Mesothelial cell of epicardium (in vitro differentiated cells): ENCODE measurements at places on chromosomes 5 and 9. TPM values are rescaled to one million over a fixed set of nuclear protein-coding genes. Genes with fewer than 3 reads are reported as not detected.

DNA sequence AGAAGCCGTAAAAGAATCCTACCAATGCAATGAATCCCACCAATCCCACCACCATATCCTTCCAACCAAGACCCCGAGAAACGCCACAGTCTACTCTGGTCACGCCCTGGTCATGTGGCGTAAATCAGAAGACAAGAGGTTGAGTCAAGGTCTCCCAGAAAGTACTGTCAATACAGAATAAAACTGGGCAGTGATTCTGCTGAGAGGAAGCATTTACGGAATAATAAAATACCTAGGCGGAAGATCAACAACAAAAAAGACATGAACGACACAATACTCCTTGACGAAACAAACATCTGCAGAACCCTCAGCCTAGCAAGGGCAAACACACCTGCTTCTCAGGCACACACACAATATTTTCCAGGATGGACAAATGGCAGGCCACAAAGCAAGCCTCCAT lies 62.8 kb downstream of the GOLM1 start:
- H3K4me3 ChIP-seq, result no peak overlapping the region
- DNase-seq, result no peak
- H3K27ac ChIP-seq, result no peak overlapping the region
- H3K36me3 ChIP-seq, result peaks cover 66% of the 10 kb centered on the region
- no peaks in the 10 kb centered on the region for H3K27me3 ChIP-seq

- no peaks in the 10 kb centered on the region for H3K27me3 ChIP-seq
- DNase-seq, result no peak
- no peak overlapping the region for H3K27ac ChIP-seq
- no peak overlapping the region for H3K4me3 ChIP-seq
- H3K4me1 ChIP-seq, result peaks cover 44% of the 10 kb centered on the region
Observed at GRCh38 chr9:79686381-79687130, 114.8 kb downstream of the TLE4 start.

GRCh38 chr9:76605321-76605900 lies 146.4 kb downstream of the GCNT1 start:
- H3K27me3 ChIP-seq, result peaks cover 11% of the 10 kb centered on the region
- H3K4me1 ChIP-seq, result peaks cover under 1% of the 10 kb centered on the region
- no peaks in the 10 kb centered on the region for H3K36me3 ChIP-seq
- no peak overlapping the region for H3K4me3 ChIP-seq
- H3K27ac ChIP-seq, result no peak overlapping the region

Gene ZDHHC11B
- total RNA-seq, result 0.69 to 0.90 TPM (median 0.74 TPM) in 3 replicates

DNA sequence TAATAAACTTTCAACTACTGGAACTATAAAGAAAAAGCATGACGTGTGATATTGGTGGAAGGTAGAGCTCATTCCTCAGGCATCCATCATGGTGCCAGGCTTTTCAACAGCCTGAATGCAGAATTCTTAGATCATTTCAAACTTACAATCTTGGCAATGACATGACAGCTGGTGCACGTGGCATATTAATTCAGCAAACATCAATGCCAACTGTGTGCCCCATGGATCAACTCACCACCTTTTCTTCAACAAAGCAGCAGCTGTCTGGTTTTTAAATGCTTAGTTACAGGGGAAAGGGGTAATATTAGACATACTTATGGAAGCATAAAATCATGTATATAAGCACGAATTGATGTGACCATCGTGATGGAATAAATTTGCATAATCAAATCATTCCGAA lies 56.0 kb upstream of the OR13F1 start:
- no peaks in the 10 kb centered on the region for H3K36me3 ChIP-seq
- no peaks in the 10 kb centered on the region for H3K4me1 ChIP-seq
- DNase-seq, result no peak
- no peaks in the 10 kb centered on the region for H3K27me3 ChIP-seq
- no peak overlapping the region for H3K4me3 ChIP-seq
